ENCODE measurements at places on chromosomes 3 and 15.

GRCh38 chr15:75696311-75696720 lies 16.3 kb downstream of the CSPG4 start:
- no peak for DNase-seq

GRCh38 chr3:159861369-159861987 lies 127.2 kb upstream of the IL12A start:
- DNase-seq: no peak

DNA sequence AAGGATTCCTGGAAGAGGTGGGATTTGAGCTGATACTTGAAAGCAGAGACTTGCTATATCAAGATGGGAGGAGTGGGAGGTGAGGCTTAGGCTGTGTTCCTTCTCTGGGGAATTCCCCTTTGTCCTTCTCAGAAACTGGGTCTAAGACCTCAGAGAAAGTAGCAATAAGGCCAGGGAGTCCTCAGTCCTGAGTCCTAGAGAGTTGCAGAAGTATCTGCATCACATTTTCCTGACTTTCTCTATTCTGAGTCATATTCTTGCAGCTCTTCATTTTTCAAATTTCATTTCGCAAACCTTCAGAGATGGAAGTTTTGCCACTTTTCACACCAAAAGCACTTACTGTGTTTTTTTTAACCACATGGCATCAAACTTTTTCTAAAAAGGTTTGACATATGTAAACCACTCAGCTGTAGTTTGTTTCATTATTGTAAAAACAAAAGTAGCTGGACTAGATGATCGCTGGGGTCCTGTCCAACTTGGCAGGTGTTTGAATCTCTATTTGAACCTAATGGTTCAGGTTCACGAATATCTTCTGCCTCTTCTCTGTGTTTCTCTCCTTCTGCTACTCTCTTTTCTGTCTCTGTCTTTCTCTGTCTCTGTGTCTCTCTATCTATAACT lies 21.3 kb downstream of the COLQ start:
- DNase-seq: no peak

DNA sequence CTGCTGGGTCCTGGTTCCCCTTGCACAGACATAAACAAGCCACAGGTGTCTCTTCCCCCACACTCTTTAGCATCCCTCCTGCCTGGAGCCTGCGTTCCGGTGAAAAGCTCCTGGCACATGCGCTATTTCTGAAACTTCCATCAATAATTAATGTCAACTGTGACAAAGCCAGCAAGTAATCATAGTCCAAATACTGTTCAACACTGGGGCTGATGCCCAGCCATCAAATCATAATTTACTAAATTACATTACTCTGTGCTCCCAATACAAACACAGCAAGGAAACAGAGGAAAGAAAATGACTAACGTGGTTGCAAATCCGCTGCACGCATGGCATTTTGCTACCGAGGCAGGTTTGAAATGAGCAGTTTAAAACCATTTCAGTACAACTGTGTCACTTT lies 294.7 kb downstream of the ERC2 start:
- DNase-seq: no peak

- DNase-seq: no peak
Observed at GRCh38 chr3:156349111-156349510, 205.8 kb downstream of the SSR3 start.

DNA sequence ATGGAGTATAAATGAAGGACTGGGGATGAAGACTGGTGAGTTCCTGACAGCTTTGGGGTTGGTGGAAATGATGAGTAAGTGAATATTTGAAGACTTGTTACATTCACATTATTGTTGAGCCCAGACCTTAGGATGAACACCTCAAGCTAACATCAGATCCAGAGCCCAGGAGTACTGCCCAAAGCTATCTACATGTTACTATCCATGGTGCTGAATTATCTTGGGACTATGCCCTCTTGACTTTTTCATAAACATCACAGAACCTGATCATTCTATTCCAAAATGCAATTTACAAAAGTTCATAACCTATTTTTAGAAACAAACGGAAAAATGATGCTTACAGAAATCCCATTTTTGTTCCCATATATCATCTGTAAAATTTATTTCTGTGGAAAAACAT lies 613.3 kb downstream of the TUSC7 start:
- DNase-seq: no peak

- no peak for DNase-seq
Observed at GRCh38 chr3:192514754-192515663, 212.3 kb downstream of the FGF12 start.

DNA sequence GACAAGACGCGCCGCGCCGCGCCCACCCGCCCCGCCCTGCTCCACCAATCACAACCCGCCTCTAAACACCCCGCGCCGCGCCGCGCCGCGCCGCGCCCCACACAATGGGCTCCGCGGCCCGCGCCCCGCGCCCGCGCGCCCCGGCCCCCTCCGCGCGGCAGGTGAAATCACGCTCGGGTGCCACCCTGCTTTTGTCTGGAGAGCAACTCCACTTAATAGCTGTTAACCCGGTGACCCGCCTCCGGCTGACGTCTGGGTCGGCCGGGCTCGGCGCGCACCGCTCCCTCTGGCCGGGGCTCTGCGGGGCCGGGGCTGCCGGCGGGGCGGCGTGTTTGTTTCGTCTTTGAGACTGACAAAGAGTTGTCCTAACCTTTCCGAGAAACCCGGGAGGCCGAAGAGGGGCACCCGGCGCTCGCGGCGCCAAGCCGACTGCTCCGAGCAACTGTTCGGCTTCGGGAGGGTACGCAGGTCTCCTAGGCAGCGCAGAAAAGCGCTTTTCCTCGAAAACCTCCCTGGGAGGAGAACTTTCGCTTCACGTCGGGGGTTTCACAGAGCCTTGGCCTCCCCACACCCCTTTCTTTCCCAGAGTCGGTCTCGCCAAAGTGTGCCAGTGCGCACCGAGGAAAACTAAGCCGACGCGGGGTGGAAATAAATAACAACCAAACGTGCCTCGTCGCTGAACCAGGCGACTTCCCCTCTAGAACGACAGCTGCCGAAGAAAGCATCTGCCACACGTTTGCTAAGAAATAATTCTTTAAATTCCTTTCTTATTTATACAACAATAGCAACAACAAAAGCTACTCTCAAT lies 518.4 kb downstream of the FOXP1 start:
- peak; percentile 57 for DNase-seq

DNA sequence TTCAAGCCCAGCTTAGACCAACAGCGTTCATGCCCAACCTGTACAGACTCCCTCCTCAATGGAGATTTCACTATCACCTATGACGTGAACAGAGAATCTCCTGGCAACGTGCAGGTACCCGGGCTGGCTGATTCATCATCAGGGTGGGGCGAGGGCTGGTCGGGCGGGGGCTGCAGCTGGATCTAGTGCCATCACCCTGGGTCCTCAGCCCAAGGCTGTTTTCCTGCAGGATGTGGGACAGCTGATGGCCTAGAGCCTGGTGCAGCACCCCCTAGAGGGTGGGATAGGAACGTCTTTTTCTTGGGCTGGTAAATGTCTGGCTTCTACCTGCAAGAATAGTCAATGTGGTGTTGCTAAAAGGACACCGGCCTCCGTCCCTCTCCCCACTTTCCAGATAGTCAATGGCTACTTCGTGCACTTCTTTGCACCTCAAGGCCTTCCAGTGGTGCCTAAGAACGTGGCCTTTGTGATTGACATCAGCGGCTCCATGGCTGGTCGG lies 4.4 kb downstream of the ITIH3 start:
- DNase-seq: no peak

GRCh38 chr15:74571191-74571590 lies 30.2 kb downstream of the ARID3B start:
- DNase-seq: no peak

DNA sequence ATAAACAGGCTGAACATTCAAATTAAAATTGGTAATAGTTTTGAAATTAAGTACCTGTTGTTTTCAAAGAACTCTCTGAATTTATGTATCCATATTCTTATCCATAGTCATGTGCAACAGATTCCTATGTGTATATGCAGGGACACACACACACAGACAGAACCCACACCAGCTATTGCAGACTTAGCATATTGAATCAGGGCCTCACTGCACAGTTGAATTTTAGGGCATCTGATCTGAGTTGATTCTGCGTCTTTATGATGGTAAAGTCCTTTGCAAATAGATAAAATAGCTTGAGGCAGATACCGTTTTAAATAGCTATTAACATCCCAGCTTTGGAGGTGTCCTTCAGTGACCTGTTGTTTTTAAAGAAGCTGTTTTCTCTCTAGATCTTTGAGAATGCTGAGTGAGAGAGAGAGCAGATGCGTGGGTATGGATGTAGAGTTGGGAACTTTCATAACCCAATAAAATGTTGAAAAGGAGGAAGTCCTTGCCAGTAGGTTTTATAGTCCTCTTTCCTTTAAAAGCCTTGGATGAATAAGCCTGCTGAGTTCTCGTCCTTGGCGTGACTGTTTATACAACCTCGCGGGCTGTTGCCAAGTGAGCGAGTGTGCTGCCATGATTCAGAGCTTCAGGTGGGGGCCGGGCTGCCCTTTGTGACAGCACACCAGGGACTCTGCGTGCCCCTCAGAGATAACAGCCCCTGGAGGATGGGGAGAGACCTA lies 18.3 kb downstream of the MYZAP start:
- no peak for DNase-seq

DNA sequence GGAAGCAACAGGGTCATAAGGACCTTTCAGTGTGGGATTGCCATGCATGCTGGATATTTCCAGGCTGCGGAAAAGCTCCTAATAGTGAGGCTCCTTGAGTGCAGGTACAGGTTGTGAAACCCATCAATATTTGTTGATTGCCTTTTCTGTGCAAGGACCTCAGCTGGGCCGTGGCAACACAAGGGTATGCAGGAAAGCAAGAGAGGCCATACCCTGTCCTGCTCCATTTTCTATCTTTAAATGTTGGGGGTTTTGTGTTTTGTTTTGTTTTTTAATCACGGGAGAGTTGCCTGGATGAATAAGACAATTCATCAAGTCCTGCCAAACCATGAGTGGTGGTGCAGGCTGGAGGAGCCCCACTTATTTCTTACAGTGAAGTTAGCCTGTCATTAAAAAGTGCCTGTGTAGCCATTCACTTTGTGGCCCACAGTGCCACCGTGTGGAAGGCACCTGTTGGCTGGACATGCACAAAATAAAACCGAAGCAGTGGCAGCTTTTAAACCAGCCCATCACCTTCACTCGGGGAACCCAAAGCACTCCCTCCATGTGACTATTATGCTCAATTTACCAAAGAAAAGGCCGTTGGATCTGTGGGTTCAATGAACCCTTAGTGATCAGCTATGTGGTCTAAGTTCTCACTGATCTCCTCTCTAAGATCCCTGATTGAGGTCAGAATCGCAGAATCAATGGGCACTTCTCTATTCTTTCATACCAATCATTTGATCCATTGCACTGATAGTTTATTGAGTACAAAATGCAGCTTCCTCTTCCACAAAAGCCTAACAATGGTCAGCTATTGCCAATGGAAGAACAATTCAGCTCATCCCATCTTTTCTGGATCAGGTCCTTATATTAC lies 42.2 kb downstream of the CLDN18 start:
- DNase-seq: no peak

DNA sequence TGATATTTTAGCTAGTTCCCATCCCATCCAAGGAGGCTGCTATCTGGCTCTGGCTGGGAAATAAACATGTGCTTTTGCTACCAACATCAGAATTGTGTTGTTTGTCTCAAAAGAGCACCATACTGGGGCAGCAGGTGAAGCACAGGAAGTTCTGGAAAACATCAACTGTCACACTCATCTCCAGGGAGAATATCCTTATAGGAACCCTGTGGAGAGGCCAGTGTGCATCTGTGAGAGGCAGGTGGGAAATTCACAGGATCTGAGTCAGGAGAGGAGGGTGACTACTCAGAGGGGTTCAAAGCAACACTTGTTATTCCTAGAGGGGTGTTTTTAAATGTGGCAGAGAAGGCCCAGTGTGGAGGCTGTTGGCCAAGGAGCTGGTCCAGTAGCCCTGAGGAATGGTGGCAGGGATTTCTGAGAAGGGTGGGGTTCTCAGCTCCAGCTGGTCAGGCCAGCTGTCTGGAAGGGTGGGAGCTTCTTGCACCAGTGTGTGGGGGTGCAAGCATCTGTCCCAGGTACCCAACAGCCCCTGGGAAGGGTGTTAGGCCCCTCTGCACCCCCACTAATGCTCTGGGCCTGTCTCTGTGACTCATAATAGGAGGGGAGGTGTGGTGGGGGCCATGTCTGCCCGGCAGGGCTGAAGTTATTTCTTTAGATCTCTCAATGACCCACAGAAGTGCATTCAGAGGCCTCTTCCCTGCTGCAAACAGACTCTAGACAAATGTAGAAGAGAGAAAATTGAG lies 28.7 kb downstream of the RPSA start:
- DNase-seq: no peak

GRCh38 chr3:180913581-180914404 lies 1.3 kb downstream of the FXR1 start:
- no peak for DNase-seq

GRCh38 chr3:140219291-140219690 lies 284.3 kb downstream of the CLSTN2 start:
- no peak for DNase-seq

GRCh38 chr15:60674704-60675395 lies 195.9 kb upstream of the ICE2 start:
- DNase-seq: no peak

GRCh38 chr15:58877999-58878825 lies 55.3 kb downstream of the SLTM start:
- DNase-seq: no peak

GRCh38 chr3:54570008-54570407 lies 357.9 kb downstream of the LRTM1 start:
- DNase-seq: no peak

DNA sequence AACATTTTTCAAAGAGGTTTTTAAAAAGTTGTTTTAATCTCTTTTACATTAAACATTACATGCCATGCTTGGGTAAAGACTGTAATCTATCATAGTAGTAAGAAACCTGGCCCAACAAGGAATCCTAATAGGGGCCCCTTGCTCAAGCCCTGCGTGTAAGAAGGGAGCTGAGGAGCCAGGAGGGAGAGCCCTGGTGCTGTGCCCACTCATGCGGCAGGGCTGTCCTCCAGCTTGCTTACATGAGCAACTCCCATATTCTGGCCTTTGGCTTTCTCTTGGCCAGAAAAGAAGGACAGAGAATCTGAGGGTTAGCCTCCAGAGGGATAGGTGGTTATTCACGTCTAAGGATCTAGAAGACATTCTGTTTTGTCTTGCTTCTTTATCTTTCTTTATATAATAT lies 49.8 kb downstream of the KBTBD12 start:
- DNase-seq: no peak

- DNase-seq: no peak
Observed at GRCh38 chr3:149243540-149243939, 21.9 kb upstream of the CP start.

DNA sequence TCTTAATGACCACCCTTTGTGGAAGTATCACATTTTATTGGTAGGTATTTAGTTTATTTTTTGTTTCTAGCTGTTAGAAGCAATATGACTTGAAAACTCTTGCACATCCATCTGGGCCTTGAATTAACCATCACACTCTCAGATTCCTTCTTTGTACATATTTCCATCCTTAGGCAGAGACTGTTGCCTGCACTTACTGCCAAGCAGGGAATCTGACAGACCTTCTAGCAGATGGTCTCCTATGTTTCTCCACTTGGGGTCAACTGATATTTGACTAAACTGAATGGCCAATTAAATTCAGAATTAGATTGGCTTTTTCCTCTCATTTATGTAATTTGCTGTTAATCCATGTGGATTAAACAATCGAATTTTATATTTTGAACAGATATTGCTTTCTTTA lies 324.9 kb upstream of the TGFBR2 start:
- DNase-seq: no peak

Data from activated T-helper 1 cell treated with Interleukin-2 at 50 U/mL for 16 hours (primary cell).